ENCODE measurements at places on chromosomes 2 and 18. TPM values are rescaled to one million over a fixed set of nuclear protein-coding genes. Genes with fewer than 3 reads are reported as not detected.

The TNS1 gene
- polyA plus RNA-seq = 108 TPM

The CXCR2 gene
- 31.5 TPM for polyA plus RNA-seq

The COLEC11 gene
- polyA plus RNA-seq = 1.9 TPM

The SH3YL1 gene
- polyA plus RNA-seq = 65.8 TPM

DNA sequence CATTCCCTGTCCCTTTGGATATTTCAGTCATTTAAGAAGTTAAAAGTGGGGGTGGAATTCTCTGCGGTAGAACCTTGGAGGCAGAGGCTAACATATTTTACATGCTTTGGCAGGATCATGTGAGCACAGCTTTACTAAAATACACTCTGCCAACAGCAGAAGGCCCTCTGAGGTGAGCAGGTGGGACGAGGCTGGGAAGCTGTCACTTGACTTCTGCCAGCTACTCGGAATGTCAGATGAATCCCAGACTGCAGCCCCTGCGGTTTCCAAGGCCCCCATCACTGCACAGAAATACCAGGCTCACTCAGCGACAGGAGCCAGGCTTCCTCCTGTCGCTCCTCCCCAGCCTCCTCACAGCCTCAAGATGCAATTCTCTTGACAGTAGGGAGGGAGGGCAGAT, 220.9 kb upstream of the REV1 start:
- no peaks in the 10 kb centered on the region for H3K27me3 ChIP-seq
- no peak overlapping the region for H3K27ac ChIP-seq
- peaks cover 20% of the 10 kb centered on the region for H3K4me1 ChIP-seq
- no peak overlapping the region for H3K4me3 ChIP-seq

GRCh38 chr18:78675231-78675630, 304.4 kb upstream of the SALL3 start:
- no peak overlapping the region for H3K27ac ChIP-seq
- no peaks in the 10 kb centered on the region for H3K36me3 ChIP-seq
- H3K4me1 ChIP-seq = no peaks in the 10 kb centered on the region
- H3K27me3 ChIP-seq = no peaks in the 10 kb centered on the region

GRCh38 chr2:30362468-30363081, 84.5 kb upstream of the LCLAT1 start:
- no peak overlapping the region for H3K4me3 ChIP-seq
- H3K4me1 ChIP-seq = peaks cover 23% of the 10 kb centered on the region
- no peaks in the 10 kb centered on the region for H3K36me3 ChIP-seq
- peak overlapping the region; percentile 42 for H3K27ac ChIP-seq
- peak; percentile 33 for DNase-seq
- no peaks in the 10 kb centered on the region for H3K27me3 ChIP-seq

GRCh38 chr18:76348267-76349066, 146.6 kb downstream of the ZNF516 start:
- no peak overlapping the region for H3K27ac ChIP-seq
- H3K36me3 ChIP-seq = no peaks in the 10 kb centered on the region
- H3K27me3 ChIP-seq = no peaks in the 10 kb centered on the region
- no peak overlapping the region for H3K4me3 ChIP-seq

GRCh38 chr2:207937823-207938222, 87.5 kb downstream of the PLEKHM3 start:
- H3K27me3 ChIP-seq = no peaks in the 10 kb centered on the region
- no peak overlapping the region for H3K27ac ChIP-seq
- DNase-seq = no peak
- H3K4me3 ChIP-seq = no peak overlapping the region
